SJSA1 (cell line): ENCODE measurements at places on chromosomes 3 and 15. TPM values are rescaled to one million over a fixed set of nuclear protein-coding genes. Genes with fewer than 3 reads are reported as not detected.

Gene GPR171
- total RNA-seq, result not detected in 2 replicates

Gene UPK1B
- 0.18 TPM in 1 of 2 replicates, not detected in the other for total RNA-seq

Gene ATP13A4
- not detected in 2 replicates for total RNA-seq

Gene CRTAP
- 116 and 189 TPM in 2 replicates for total RNA-seq

Gene ALS2CL
- 0.37 TPM in 1 of 2 replicates, not detected in the other for total RNA-seq

Gene RBPMS2
- total RNA-seq, result 0.11 TPM in 1 of 2 replicates, not detected in the other

Gene RPL39L
- 29.4 and 55.7 TPM in 2 replicates for total RNA-seq

Gene TICRR
- 8.6 and 10.5 TPM in 2 replicates for total RNA-seq

Gene GP9
- not detected in 2 replicates for total RNA-seq

Gene CACNA1D
- not detected in 2 replicates for total RNA-seq

Gene ARPP21
- not detected in 2 replicates for total RNA-seq

Gene MNS1
- 8.4 and 10.1 TPM in 2 replicates for total RNA-seq
